ENCODE measurements at places on chromosomes 1 and 21.

GRCh38 chr1:234853906-234854644, 244.1 kb upstream of the IRF2BP2 start:
- DNase-seq, result no peak

GRCh38 chr1:206570529-206570928, 41.7 kb downstream of the EIF2D start:
- DNase-seq, result no peak

- no peak for DNase-seq
Observed at GRCh38 chr1:64892576-64893573, 73.5 kb downstream of the JAK1 start.

GRCh38 chr1:173413271-173413707, 63.8 kb upstream of the PRDX6 start:
- no peak for DNase-seq

DNA sequence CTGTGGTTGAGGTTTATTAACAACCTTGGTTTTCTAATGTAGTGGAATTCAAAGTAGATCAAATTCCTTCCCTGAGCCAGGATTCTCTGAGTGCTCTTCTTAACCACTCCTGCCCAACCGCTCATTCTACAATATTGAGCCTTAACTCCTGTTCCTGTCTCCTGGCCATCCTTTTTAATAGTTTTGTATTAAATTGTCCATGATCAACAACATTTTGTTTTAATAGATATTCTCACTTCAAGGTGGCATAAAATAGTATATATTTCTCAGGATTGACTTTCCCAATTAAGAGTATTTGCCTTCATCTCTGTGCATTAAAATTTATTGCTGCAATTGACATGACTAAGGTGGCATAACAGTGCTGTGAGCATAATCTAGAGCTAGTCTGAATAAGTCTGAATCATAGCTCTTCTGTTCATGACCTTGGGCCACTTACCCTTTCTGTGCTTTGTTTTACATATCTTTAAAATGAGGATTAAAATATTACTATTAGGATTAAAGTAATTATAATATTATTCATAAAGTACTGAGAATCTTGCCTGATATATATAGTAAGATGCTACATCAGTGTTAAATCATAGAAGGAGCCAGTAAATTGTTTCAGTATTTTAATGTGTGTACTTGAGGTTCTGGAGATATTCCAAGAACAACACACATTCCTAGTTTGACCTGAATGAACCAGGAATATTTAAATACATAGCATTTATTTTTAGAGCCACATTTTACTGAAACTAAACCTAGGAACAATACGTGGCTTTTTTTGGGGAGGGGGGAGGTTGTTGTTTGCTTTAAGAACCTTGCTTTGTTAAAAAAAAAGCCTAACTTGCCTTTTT, 76.4 kb downstream of the ADGRL2 start:
- peak; percentile 61 for DNase-seq

- DNase-seq, result no peak
Observed at GRCh38 chr1:83766241-83766691, 232.7 kb downstream of the TTLL7 start.

DNA sequence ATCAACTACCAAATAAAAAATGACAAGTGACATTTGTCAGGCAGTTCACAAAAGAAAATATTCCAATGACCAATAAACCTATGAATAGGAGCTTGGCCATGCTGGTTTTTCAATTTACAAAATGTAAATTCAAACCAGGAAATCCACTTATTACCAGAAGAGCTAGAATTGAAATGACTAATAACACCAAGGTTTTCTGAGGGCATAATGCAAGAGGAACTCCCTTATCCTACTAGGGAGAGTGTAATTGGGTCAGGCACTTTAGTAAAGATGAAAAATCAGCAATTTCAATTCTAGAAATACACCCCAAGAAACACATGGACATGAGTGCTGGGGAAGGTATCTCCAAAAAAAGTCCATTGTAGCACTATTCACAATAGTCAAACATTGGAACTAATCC, 16.7 kb upstream of the TIAM1 start:
- DNase-seq, result no peak

DNA sequence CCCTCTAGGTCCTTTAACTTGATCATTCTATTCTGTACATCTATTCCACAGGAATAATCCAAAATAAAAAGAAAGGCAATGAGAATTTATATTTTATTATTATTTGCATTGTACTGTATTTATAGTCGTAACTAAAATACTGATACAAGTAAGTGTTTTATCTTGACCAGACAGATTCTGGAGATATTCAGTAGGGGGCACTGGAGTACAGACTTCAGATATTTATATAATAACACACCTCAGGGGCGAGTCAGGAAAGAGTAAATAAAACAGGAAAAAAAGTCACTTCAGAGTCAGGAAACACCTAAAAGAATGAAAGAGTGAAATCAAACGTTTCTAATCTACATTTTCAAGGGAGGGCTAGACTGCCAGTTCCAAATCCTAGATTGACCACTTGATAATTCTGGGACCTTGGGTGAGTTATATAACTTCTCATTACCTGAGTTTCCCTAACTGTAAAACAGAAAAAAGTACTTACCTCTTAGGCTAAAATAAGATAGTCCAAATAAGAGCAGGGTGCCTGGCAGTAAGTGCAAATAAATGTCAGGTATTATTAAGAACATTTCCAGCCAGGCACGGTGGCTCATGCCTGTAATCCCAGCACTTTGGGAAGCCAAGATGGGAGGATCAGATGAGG, 31.1 kb upstream of the MTF1 start:
- peak; percentile 41 for DNase-seq

GRCh38 chr1:43853161-43853921, 80.3 kb upstream of the ARTN start:
- DNase-seq, result peak; percentile 29

- no peak for DNase-seq
Observed at GRCh38 chr1:184291701-184292100, 95.1 kb upstream of the C1orf21 start.
